COR-L47 (cell line): ENCODE measurements at places on chromosomes 7 and 10.

DNA sequence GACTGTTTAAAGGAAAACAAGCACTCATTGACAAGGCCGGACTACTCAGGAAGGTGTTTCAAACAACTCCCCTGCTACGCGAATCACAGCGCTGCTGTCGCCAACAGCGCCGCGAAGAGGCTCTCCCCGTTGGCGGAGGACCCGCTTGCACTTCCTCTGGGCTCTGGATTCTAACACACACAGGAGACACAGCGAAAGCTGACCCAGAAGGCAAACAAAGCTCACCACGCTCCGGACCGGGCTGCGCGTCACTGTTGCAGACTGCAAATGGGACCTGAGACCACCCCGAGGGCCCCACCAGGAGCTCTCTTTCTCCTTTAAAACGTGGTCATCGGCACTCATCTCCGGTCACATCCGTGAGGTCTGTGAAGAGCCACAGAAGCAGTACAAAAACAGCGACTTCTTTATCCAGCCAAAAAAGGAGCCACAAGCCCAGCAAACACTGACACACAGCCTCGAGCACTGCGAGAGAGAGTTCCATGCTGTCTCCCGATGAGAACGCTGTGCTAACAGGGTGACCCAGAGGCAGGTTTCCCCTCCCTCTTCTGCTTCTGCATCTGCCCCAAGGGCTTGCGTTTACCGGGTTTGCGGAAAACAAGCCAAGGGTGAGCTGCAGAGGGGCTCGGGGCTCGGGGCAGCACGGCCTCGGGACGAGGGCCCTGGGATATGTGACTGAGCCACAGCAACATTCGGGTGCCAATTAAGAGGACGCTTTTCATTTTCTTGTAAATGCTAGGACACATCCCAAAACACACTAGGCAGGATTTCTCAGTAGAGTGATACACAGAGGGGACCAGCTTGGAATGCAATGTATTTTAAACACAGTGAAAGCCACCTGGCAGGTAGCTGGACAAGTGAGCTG is 41.3 kb downstream of the AMZ1 start:
- DNase-seq: no peak

GRCh38 chr10:58508316-58508715 is 4.4 kb upstream of the BICC1 start:
- DNase-seq: no peak

DNA sequence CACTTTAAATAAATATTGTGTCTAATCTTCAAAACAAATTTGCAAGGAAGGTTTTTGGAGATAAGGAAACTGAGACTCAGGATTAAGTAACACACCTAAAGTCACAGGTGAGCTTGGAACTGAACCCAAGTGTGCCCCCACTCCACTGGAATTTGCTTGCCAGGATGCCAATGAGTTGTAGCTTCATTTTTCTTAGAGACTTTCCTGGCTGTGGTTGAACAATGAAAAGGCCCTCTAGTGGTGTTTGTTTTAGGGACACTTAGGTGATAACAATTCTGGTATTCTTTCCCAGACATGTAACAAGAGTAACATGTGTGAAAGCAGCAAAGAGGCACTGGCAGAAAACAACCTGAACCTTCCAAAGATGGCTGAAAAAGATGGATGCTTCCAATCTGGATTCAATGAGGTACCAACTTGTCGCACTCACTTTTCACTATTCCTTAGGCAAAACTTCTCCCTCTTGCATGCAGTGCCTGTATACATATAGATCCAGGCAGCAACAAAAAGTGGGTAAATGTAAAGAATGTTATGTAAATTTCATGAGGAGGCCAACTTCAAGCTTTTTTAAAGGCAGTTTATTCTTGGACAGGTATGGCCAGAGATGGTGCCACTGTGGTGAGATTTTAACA is 1.5 kb downstream of the IL6 start:
- peak; percentile 47 for DNase-seq

- no peak for DNase-seq
These were observed 85.0 kb downstream of the KMT2E start for GRCh38 chr7:105098863-105099515.

DNA sequence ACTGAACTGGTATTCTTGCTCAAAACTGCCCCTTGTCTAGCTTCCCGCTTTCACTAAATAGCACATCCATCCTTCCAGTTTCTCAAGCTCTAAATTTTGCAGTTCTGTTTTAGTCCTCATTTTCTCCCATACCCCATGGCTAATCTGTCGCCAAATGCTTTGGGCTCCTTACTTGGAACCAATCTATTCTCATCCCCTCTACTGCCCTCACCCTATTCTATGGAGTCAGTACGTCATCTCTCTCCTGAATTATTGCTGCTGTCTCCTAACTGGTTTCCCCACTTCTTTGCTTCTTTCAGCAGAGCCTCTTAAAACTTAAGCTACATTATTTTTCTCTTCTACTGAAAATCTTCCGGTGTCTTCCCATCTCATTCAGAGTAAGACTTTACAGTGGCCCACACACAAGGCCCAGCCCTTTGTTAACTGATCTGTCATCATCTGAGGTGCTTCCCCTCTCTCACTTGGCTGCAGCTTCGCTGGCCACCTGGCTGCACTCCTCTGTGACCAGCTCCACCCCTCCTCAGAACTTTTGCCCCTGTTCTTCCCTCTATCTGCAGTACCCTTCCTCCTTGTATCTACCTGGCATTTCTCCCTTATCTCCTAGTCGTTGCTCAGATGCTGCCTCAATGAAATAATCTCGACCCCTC is 9.9 kb downstream of the STARD3NL start:
- no peak for DNase-seq

GRCh38 chr7:35037526-35038341 is 449 bp upstream of the DPY19L1 start:
- peak; percentile 92 for DNase-seq

DNA sequence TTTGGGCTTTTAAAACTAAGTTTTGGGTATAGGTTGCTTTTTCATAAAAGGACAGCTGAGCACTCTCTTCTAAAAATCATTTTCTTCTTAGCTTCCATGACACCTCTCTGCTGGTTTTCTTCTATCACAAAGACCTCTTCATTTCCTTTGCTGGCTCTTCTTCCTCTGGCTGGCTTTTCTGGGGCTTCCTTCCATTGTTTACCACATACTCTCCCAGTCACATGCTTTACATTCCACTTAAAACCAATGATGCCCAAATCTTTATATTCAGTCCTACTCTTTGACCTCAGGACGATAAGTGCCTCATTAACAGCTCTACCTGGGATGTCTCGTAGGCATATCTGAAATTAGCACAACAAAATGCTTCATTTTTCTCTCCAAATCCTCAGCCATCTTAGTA is 26.8 kb downstream of the FAM133B start:
- DNase-seq: no peak

DNA sequence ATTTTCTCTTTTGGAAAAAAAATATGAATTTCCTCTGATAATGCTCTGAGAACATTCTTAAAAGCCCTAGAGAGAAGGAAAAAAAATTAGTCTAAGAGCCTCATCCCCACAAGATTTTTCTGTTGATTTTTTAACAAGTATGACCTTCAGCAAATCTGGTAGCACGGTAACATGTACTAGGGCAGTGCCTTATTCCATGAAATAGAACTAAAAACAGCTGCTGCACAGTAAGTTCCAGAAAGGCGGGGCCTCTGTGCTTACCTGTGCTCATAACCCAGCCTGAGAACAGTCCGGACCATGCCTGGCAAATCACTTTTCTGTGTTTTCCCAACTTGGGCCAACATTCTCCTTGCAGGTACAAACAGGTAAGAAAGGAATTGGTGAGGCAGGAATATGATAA is 519.1 kb upstream of the AKR1E2 start:
- no peak for DNase-seq

DNA sequence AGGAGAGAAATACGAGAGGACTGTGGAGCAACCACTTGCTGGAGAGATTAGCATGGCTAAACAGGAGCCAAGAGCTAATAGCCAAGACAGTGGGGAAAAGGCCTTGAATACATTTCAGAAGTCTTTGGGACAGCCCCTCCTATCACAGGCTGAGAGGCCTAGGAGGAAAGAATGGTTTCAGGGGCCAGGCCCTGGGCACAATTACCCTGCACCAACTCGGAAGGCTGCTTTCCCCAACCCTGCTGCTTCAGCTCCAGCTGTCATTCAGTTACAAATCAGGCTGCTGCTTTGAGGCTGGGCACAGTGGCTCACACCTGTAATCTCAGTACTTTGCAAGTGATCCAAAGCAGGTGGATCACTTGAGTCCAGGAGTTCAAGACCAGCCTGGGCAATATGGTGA is 32.0 kb upstream of the SLC35G1 start:
- no peak for DNase-seq

- DNase-seq: no peak
These were observed at the start of gene SCART1 for GRCh38 chr10:133453516-133454203. SCART1 (plus strand) TSS chr10:133453945; CDS start chr10:133453998, 53 bp downstream.

DNA sequence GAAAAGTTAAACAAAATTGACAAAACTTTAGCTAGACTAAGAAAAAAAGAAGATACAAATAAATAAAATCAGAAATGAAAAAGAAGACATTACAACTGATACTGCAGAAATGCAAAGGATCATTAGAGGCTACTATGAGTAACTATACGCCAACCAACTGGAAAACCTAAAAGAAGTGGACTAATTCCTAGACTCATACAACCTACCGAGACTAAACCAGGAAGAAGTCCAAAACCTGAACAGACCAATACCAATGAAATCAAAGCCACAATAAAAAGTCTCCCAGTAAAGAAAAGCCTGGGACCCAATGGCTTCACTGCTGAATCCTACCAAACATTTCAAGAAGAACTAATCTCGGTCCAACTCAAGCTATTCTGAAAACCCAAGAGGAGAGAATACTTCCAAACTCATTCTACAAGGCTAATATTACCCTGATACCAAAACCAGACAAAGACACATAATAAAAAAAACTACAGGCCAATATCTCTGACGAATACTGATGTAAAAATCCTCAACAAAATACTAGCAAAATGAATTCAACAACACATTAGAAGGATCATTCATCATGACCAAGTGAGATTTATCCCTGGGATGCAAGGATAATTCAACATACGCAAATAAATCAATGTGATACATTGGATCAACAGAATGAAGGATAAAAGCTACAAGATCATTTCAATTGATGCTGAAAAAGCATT is 20.3 kb downstream of the ELAPOR2 start:
- DNase-seq: no peak

GRCh38 chr7:54141576-54141975 is 400.6 kb upstream of the VSTM2A start:
- no peak for DNase-seq

- DNase-seq: no peak
These were observed 112.8 kb downstream of the LARP4B start for GRCh38 chr10:818526-819220.

- no peak for DNase-seq
These were observed 51.5 kb downstream of the TCERG1L start for GRCh38 chr10:131260031-131260430.

DNA sequence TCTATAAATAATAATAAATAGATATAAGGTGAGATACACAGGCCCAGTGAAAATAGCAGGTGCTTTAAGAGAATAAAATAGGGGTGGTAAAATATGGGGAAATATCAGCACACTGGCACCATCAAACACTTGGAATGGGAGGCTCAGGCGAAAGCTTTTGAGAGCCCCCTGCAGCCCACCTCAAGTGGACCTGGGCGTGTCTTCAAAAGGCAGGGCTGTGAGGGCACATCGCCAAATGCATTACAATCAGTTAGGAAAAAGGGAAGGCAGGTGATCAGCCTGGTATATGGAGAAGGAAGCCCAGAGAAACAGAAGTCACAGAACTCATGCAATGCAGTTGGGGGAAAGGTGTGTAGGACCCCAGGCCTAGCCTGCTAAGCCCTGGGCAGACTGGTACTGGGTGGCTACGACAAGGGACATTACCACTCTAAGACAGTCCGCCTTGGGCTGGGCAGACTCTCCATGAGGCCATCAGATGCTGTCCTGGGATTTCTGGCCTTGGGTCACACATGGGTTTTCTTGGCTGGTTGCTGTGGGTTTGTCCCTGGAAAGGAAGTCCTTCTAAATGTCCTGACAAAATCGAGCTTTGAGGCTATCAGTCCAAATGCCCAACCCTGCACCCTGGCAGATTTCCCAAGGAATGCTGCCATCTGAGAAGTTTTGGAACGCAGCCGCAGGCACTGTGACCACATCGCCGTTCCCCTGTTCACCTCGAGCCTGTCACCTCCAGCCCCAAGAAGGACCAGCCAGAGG is 330.6 kb downstream of the GRID1 start:
- DNase-seq: no peak

- DNase-seq: no peak
These were observed 36.6 kb downstream of the ABCB5 start for GRCh38 chr7:20651960-20652544.

- DNase-seq: peak; percentile 6
These were observed 620.6 kb upstream of the ANKRD30A start for GRCh38 chr10:36504758-36505157.

GRCh38 chr7:98079891-98080648 is 26.6 kb upstream of the LMTK2 start:
- DNase-seq: peak; percentile 70

- no peak for DNase-seq
These were observed 22.2 kb upstream of the CSGALNACT2 start for GRCh38 chr10:43115881-43116595.

GRCh38 chr7:50730446-50731400 is 52.0 kb downstream of the GRB10 start:
- no peak for DNase-seq

- no peak for DNase-seq
These were observed 75.9 kb downstream of the MDFIC start for GRCh38 chr7:114997487-114998404.
